B cell (primary cell): ENCODE measurements at places on chromosomes 16 and 17.

DNA sequence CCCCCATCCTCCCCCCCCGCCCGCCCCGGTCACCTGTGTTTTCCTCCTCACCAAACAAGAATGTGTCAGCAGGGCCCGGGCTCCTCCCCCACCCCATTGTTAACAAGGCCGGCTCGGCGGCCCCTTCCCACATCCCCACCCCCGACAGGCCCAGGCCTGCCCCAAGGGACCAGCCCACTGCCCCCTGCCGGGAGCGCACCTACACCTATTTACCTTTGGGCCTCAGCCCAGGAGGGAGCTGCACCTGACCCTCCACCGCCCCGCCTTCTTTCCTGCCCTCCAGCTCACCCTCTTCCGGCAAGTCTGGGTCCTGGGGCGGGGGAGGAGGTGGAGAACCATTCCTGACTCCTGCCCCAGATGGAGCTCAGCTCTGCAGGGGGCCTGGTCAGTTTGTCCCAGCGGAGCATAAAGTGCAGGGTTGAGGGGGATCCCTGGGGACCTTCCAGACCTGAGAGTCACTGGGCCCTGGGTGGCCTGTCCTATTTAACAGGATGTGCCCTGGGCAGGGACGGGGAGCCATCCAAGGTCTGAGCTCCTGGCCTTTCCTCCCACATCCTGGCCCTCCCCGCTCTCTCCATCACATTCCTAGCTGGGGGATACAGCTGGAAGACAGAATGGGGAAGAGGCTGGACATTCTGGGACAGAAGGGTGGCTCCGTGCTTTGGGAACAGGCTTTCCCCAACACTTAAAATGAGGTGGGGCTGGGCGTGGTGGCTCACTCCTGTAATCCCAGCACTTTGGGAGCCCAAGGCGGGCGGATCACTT, 8.3 kb downstream of the FOXJ1 start:
- H3K27me3 ChIP-seq: no peaks in the 10 kb centered on the region
- H3K36me3 ChIP-seq: no peaks in the 10 kb centered on the region
- no peaks in the 10 kb centered on the region for H3K4me1 ChIP-seq

- no peak overlapping the region for H3K27ac ChIP-seq
- DNase-seq: no peak
- H3K27me3 ChIP-seq: no peaks in the 10 kb centered on the region
- H3K4me1 ChIP-seq: no peaks in the 10 kb centered on the region
Observed at GRCh38 chr17:61496174-61496956, 44.1 kb downstream of the TBX4 start.

GRCh38 chr17:15184872-15185624, 80.1 kb downstream of the PMP22 start:
- DNase-seq: no peak
- H3K36me3 ChIP-seq: no peaks in the 10 kb centered on the region
- no peak overlapping the region for H3K27ac ChIP-seq
- H3K4me1 ChIP-seq: no peaks in the 10 kb centered on the region
- H3K27me3 ChIP-seq: no peaks in the 10 kb centered on the region

GRCh38 chr16:66354034-66354909, 12.2 kb upstream of the CDH5 start:
- H3K4me1 ChIP-seq: no peaks in the 10 kb centered on the region
- no peak for DNase-seq
- H3K36me3 ChIP-seq: no peaks in the 10 kb centered on the region

DNA sequence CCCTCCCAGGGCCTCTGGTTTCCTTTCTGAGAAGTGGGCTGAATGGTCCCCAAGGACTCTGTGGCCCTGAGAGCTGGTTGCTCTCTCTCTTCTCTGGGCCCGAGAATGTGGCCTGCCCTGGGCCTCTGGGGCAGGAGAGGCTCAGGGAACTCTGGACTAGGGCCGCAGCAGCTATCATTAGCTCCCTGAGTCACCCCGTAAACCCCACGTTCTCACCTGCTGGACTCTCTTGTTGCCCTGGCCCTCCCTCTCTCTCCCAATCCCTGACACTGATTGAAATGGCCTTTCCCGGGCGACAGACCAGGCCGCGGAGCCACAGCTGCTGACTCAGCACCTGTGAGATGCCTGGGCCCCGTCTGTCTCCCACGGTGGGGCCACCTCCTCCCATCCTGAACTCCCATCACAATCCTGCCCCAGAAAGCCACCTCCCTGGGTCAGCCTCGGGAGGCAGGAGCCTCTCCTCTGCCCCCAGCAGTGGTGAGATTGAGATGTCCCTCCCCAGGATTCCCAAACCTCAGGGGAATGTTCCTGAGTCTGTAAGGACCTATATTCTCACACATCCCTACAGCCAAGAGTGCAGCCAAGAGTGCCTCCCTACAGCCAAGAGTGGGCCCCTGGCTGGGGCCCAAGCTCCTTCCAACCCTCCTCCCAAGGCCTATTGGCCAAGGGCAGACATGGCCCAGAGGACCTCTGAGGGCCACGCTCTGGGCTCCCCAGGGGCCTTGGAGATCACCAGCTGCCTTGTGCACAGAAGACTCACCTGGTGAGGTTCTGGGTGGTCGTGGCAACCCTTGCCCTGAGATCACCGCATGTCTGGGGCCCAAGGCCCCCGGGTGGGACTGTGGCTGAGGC, 470 bp downstream of the TRPV3 start:
- DNase-seq: peak; percentile 44
- peaks cover 28% of the 10 kb centered on the region for H3K4me1 ChIP-seq
- no peak overlapping the region for H3K27ac ChIP-seq
- H3K4me3 ChIP-seq: no peak overlapping the region
- H3K36me3 ChIP-seq: no peaks in the 10 kb centered on the region

DNA sequence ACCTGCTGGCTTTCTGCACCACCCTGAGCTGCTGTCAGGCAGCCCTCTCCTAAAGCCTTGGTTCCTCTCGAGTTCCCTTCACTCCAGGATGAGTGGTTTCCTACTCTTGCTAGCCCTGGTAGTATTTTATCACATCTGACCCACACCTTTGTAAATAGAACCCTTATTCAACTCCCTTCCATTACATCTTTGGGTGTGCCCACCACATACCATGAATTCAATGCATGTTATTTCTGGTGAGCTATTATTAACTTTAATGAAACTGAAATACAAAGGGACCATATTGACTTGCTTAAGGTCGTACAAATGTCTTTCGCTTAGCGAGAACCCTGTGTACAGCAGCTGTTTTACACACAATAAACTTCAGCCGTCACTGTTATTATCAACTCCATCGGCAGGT, 521.3 kb downstream of the GRIN2A start:
- H3K4me3 ChIP-seq: no peak overlapping the region
- H3K4me1 ChIP-seq: no peaks in the 10 kb centered on the region
- H3K27me3 ChIP-seq: no peaks in the 10 kb centered on the region
- H3K36me3 ChIP-seq: no peaks in the 10 kb centered on the region

GRCh38 chr16:3101018-3101840, 2.1 kb upstream of the ZSCAN10 start:
- H3K27ac ChIP-seq: no peak overlapping the region
- no peaks in the 10 kb centered on the region for H3K27me3 ChIP-seq
- peaks cover 18% of the 10 kb centered on the region for H3K4me1 ChIP-seq
- DNase-seq: peak; percentile 72
- H3K36me3 ChIP-seq: no peaks in the 10 kb centered on the region
- no peak overlapping the region for H3K4me3 ChIP-seq

DNA sequence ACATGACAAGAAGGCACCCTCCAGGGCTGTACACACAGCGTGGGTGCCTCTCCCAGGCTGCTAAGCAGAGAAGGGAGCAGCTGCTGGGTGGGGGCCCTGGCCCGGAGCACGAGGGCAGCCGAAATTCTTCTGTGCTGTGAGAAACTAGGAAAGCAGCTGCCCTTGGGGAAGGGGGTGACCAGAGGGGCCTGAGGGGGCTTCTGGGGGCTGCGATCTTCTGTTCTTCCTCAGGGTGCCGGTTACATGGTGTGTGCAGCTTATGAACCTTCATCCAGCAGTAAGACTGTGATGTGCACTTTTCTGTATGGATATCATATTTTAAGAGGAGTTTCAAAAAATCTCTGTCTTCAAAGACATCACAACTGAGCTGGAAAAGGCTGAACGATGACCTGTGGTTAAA, 43.2 kb upstream of the METRNL start:
- H3K4me1 ChIP-seq: no peaks in the 10 kb centered on the region
- H3K36me3 ChIP-seq: peaks cover 2% of the 10 kb centered on the region
- no peak for DNase-seq
- no peak overlapping the region for H3K4me3 ChIP-seq

DNA sequence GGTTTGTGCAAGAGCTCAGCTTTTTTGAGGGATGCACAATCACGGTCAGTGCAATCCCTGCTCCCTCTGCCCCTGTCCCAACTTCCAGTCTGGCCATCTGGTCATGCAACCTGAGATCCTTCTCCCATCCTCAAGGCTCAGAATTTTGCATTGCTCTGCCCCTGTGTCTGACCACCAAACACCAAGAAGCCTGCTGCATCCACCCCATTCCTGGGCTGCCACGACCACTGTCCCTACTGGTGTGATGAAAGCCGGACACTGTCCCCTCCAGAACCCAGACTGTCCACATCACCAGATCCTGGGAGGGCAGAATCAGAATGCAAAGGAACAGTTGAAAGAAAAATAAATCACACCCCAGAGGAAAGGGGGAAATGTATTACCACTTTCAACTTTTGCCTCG, 231.0 kb downstream of the C16orf78 start:
- no peaks in the 10 kb centered on the region for H3K4me1 ChIP-seq
- H3K27me3 ChIP-seq: no peaks in the 10 kb centered on the region
- H3K36me3 ChIP-seq: no peaks in the 10 kb centered on the region
- no peak overlapping the region for H3K4me3 ChIP-seq
- no peak for DNase-seq

DNA sequence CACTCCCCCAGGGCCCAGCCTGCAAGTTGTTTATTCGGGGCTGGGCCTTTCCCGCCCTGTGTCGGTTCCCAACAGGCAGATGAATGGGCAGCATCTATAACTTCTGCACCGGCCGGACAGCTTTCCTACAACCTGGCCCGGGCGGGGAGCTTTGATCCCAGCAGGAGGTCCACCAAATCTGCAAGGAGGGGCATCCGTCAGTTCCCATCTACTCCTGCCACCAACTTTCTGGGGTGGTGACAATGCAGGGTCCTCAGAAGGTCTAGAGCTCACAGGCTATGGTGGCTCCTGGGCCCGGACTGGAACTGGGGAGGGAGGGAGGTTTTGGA, 211.9 kb downstream of the NTN1 start:
- H3K4me1 ChIP-seq: no peaks in the 10 kb centered on the region
- peaks cover 35% of the 10 kb centered on the region for H3K27me3 ChIP-seq
- no peak for DNase-seq
- H3K36me3 ChIP-seq: no peaks in the 10 kb centered on the region
- H3K4me3 ChIP-seq: no peak overlapping the region
- no peak overlapping the region for H3K27ac ChIP-seq

GRCh38 chr16:1926271-1926670, 8.1 kb upstream of the HS3ST6 start:
- no peaks in the 10 kb centered on the region for H3K36me3 ChIP-seq
- H3K4me1 ChIP-seq: peaks cover 9% of the 10 kb centered on the region
- no peak overlapping the region for H3K27ac ChIP-seq
- no peak for DNase-seq

DNA sequence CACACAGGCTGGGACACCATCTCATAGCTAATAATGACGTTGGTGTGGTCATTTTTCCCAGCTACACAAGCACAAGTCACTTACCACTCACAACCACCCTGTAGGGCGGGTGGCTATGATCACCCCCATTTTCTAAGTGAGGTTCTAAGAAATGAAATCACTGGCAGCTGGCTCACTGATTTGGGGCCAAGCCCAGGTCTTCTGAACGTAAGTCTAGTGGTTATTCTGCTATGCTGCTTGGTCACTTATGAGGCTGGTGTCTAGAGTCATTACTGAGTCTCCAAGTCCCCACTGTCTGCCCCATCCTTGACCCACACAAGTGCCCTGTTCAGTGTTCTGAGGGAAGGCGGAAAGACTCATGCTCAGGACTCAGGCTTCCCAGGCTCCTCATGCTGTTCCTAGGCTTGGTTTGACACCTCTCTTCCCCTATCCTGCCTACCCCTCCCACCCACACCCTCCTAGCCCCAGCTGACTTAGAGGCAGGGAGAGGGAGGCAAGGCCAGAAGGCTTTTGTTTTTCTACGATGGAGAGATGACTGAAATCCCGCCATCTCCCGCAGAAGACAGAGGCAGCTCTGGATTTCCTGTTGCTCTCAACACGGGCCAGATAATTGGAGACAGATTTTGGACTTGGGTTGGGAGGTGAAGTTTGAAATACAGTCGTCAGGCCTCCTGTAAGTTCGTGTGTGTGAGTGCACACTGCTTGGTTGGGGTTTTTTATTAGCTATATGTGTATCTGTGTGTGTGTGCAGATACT, 32.2 kb downstream of the FZD2 start:
- H3K4me3 ChIP-seq: no peak overlapping the region
- H3K27me3 ChIP-seq: no peaks in the 10 kb centered on the region
- H3K27ac ChIP-seq: no peak overlapping the region
- no peaks in the 10 kb centered on the region for H3K36me3 ChIP-seq
- H3K4me1 ChIP-seq: no peaks in the 10 kb centered on the region
- no peak for DNase-seq

DNA sequence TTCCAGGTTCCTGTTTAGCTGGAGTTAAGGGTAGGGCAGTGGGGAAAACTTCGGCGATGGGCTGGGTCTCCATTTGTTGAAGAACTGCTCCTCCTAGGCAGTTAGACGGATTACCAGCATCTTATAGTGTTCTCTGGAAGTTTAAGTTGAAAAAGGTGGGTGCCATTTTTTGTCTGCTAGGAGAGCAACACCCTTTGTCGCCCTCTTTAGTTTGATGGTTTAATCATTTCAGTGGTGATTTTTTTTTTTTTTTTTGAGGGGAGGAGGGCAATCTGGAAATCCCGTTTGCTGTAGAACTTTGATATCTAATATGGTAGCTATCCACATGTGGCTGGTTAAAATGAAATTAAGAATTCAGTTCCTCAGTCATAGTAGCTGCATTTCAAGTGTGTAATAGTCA, 4.1 kb downstream of the UBFD1 start:
- no peak for DNase-seq
- peaks cover 9% of the 10 kb centered on the region for H3K4me1 ChIP-seq
- H3K4me3 ChIP-seq: no peak overlapping the region
- no peaks in the 10 kb centered on the region for H3K27me3 ChIP-seq
- H3K27ac ChIP-seq: no peak overlapping the region

- no peaks in the 10 kb centered on the region for H3K36me3 ChIP-seq
- no peaks in the 10 kb centered on the region for H3K27me3 ChIP-seq
- peaks cover 17% of the 10 kb centered on the region for H3K4me1 ChIP-seq
- H3K4me3 ChIP-seq: peak overlapping the region; percentile 65
- DNase-seq: no peak
Observed at GRCh38 chr17:35313875-35314409, 59.5 kb downstream of the SLFN11 start.
